ENCODE measurements at places on chromosomes 1 and 21.

DNA sequence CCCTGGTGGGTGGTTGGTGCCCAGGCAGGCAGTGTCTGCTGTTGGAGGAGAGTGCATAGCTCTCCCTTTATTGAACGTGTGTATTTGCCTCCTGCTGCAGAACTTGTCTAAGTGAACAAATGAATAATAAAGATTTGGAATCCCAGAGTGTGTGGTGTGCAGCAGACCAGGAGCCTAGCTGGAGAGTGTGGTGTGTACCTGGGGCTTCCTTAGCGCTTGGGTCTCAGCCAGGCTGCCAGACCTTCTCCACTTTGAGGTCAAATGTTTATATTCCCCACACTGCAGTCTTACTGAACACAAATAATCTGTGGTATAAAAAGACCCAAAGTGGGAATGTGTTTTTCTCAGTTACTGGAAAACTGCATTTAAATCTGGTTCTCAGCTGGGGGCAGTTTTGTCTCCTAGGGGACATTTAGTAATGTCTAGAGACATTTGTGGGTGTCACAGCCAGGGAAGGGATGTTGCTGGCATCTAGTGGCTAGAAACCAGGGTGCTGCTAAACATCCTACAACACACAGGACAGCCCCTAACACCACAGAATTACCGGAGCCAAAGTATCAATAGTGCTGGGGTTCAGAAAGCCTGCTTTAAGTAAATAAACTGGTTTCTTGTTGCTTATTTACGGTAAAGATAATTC, 23.6 kb downstream of the SLC37A1 start:
- no peak for DNase-seq

DNA sequence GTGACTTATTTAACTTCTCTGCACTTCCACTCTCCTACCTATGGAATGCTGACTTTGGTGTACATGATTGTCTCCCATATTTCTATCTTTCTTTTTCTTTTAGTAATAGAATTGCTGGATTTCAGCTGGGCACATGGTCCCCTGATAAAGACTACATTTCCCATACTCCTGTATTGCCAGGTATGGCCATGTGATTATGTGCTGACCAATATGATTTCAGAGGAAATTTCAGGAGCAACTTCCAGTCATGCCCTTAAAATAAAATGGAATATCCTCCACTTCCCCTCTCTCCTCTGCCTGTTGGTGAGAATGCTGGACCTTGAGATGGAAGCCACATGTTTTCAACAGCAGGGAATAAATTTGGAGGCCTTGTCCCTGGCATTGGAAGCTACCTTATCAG, 130.7 kb upstream of the IGSF21 start:
- no peak for DNase-seq

- DNase-seq = no peak
These were observed 15.4 kb upstream of the SLC19A1 start for GRCh38 chr21:45557616-45558043.

DNA sequence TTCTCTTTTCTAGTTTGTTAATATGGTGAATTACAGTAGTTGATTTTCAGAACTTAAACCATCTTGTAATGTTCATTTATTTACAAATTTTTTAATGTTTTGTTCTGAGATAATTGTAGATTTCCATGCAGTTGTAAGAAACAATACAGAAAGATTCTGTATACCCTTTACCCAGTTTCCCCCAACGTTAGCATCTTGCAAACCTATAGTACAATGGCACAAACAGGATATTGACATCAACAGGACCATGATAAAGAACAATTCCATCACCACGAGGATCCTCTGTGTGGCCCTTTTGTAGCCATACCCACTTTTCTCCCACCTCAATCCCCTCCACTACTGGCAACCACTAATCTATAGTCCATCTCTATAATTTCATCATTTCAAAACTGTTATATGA, 33.3 kb downstream of the COL6A1 start:
- DNase-seq = no peak

Measured in activated naive CD8-positive, alpha-beta T cell treated with anti-CD3 and anti-CD28 coated beads, Interleukin-2, amount 50 U/mL, for 24 hours (primary cell).